GM12891 (cell line): ENCODE measurements at places on chromosomes 11 and 22.

DNA sequence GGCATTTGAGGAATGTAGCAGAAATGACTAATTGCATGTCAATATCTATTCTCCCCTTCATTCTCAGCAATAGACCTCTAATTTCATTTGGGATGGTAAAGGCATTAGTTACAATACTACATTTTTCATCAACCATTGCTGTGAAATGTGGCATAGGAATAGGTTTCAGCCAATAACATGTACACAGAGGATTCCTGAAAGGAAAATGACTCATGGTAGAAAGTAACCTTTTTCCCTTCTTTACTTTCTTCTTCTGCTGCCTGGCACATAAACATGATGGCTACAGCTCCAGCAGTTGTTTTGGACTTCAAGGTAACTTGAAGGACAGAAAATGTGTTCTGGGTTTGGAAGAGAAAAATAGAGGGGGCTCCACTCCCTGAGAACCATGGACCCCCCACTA, 231.8 kb upstream of the CTSC start:
- no peak for DNase-seq

- no peak for DNase-seq
Observed at GRCh38 chr11:123093739-123094138, 31.8 kb upstream of the HSPA8 start.

DNA sequence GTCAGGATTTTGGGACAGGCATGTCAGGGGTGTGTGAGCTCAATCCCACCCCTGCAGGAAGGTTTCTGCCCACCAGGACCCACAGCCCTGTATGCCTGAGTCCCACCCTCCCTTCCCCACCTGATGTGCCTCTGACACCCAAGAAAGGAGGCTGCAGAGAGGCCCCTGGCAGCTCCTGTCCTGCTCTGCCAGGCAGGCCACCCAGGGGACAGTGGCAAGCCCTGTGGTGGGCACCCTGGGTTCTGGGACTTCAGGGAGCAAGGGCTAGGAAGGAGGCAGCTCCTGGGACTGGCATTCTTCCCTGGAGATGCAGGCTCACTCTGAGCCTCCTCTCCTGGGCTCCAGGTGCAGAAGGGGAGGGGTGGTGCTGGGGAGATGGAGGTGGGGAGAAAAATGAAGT, 234.5 kb upstream of the B3GAT1 start:
- DNase-seq = no peak

DNA sequence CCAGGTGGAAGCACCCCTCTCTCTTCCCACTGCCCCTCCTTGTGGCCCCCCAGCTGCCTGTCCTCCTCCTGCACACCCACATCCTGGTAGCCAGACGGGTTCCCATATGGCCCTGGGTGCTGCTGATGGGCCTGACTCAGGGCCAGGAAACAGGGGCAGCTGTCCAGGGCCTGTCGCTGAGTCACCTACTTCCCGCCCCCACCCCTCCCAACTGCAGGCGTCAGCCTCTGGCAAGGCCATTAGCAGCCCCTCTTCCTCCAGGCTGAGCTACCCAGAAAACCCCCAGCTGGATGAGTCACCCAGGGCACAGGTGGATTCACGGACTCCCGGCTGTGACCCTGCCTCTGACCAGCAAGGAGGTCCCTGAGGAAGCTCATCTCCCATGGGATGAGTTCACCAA, 6.9 kb upstream of the GAL start:
- DNase-seq = no peak

- no peak for DNase-seq
Observed at GRCh38 chr11:125603207-125603606, 10.6 kb downstream of the STT3A start.

GRCh38 chr11:27646051-27646818, 54.0 kb downstream of the BDNF start:
- no peak for DNase-seq

GRCh38 chr11:94595076-94595475, 27.9 kb downstream of the PIWIL4 start:
- DNase-seq = no peak

- DNase-seq = peak; percentile 73
Observed at GRCh38 chr11:66543263-66544107, 2.4 kb downstream of the ZDHHC24 start.

GRCh38 chr11:131723088-131723487, 352.7 kb downstream of the NTM start:
- DNase-seq = no peak

DNA sequence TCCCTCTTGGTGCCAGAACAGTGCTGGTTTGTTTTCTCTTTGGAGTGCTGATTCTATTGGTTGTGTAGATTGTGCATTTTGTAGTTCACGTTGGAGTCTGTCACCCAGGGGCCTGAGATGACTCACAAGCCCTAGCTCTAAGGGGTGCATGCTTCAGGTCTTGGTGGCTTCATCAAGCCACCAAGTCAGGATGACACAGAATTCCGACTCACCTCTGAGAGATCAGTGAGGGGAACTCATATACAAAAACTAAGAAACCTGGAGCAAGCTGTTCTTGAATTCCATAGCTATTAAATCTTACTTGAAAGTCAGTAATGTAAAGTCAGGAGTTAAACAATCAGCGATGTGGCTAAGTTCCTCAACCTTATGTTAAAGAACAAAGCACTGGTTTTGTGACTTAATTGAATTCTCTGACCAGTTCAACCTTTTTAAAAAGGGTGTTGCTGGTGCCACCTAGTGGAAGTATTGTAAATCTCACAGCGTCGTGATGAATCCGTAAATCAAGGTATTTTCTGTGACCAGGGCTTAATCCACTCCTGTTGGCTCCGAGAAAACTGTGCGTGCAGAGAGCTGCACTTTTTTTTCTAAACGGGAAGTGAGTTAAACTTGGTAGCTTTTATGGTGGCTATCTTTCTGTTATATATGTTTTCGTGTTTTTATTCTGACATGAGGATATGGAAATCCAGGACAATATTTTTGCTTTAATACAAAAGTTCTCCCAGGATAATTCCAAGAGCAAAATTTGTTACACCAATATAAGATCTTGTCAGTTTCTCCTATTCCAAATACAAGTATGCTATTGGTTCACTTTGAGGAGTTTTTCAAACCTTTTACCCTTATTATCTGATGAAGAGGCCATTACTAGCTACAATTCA, 14.6 kb downstream of the MMP13 start:
- peak; percentile 20 for DNase-seq

GRCh38 chr22:44710474-44711240, 8.7 kb downstream of the PRR5 start:
- DNase-seq = no peak

DNA sequence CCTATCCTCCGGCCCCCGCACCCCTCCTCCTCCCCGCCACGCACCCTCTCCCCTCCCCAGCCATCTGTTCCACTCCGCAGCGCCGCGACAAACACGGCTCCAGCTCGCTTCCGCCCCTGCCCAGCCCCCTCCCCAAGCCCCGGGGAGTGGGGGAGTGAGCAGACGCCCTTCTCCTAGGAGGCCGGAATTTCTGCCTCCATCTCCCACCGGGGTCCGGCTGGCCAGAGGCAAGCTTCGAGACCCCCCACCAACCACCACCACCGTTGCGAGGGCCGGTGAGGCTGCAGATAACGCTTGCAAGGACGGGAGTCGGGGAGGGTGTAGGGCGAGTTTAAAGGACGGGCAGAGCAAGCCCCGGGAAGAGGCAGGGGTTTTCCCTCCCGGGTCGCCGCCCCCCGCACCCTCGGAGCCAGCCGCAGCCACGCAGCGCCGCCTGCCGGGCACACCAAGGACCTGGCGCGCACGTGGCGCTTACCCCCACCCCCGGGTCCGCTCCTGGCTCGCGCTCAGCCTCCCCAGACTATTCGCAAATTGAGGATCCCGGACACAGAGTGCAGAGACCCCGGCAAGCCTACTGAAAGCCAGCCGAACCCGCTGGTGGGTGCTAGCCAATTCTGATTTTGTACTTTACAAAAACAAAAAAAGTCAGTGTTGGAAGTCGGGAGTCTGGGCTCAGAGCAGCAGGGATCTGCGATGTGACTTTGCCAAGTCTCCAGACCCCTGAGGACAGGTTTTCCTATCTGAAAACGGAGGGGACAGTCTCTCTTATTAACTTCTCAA, 22.6 kb downstream of the RTN4RL2 start:
- peak; percentile 75 for DNase-seq

GRCh38 chr11:68601147-68601546, 83.2 kb upstream of the GAL start:
- DNase-seq = no peak

GRCh38 chr22:22397292-22397870, 111.2 kb downstream of the ZNF280B start:
- no peak for DNase-seq

- no peak for DNase-seq
Observed at GRCh38 chr11:17633987-17634775, 85.2 kb upstream of the MYOD1 start.

GRCh38 chr11:16902182-16902581, 112.0 kb downstream of the PLEKHA7 start:
- no peak for DNase-seq

DNA sequence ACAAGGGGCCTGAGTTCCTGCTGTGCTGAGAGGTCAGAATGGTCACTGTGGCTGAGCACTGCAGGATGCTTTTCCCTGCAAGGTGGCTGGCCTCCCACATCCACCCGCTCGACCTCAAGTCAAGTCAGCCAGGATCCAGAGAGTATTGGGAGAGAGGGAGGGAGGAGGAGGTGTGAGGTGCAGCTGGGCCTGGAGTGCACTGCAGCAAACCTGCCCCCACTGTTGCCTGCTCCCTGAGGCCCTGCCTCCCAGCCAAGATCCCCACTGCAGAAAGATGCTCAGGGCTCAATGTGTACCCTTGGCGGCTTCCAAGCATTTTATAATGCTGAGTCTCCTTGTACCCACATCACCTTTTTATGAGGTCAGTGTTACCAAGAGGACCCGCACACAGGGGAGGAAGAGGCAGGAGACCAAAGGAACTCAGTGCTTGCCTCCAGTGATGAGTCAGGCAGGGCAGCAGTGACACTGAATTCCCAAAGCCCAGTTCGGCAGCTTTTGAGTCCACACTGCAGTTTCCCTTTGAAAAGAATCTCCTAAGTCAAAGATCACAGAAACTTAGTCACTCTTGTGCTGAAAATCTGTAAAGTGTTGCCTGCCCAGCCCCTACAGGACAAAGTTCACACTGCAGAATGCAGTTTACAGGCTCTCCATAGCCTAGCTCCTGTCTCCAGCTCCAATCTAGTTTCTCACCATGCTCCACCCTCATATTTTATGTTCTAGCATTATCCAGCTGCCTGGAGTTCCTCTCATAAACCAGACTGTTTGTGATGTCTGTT, 3.1 kb downstream of the ENDOD1 start:
- DNase-seq = no peak

GRCh38 chr22:34760276-34761008, 305.5 kb upstream of the ISX start:
- no peak for DNase-seq

GRCh38 chr22:35191412-35191811, 65.9 kb upstream of the HMGXB4 start:
- DNase-seq = no peak

- DNase-seq = no peak
Observed at GRCh38 chr22:40428796-40429195, 58.4 kb downstream of the SGSM3 start.

GRCh38 chr22:46068181-46068592, 82.1 kb upstream of the PPARA start:
- DNase-seq = no peak

- no peak for DNase-seq
Observed at GRCh38 chr11:11898648-11899047, 56.9 kb downstream of the USP47 start.

- peak; percentile 41 for DNase-seq
Observed at GRCh38 chr11:124799348-124800225, 619 bp downstream of the MSANTD2 start.

- DNase-seq = no peak
Observed at GRCh38 chr22:35071784-35072183, 5.8 kb downstream of the ISX start.

DNA sequence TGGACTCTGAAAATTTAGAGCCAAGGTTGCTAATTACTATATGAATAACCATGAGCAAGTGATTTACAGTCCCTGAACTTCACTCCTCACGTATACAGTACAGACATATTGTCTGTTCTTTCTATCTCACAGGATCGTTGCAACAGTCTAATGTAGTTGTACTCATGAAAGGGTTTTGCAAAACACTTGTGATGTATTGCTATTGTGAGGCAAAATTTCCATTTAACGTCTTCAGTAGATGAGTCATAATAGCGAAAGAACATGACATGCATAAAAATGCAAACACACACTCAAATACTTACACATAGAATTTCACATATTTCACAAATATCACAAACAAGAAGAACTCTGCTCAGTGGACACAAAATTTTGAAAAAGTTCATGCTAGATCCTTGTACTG, 134.6 kb upstream of the TRPC6 start:
- no peak for DNase-seq

GRCh38 chr22:28464127-28464526, 215.5 kb downstream of the TTC28 start:
- DNase-seq = no peak

DNA sequence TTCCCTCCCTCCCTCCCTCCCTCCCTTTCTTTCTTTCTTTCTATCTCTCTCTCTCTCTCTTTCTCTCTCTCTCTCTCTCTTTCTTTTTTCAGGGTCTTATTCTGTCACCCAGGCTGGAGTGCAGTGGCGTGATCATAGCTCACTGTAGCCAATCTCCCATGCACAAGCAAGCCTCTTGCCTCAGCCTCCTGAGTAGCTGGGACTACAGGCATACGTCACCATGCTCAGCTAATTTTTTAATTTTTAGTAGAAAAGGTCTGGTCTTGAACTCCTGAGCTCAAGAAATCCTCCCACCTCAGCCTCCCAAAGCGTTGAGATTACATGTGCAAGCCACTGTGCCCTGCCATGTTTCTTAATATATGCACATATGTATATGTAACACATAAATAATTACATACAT, 19.0 kb downstream of the TSKU start:
- DNase-seq = no peak

- DNase-seq = peak; percentile 42
Observed at GRCh38 chr11:66081505-66081904, 11.4 kb downstream of the PACS1 start.

DNA sequence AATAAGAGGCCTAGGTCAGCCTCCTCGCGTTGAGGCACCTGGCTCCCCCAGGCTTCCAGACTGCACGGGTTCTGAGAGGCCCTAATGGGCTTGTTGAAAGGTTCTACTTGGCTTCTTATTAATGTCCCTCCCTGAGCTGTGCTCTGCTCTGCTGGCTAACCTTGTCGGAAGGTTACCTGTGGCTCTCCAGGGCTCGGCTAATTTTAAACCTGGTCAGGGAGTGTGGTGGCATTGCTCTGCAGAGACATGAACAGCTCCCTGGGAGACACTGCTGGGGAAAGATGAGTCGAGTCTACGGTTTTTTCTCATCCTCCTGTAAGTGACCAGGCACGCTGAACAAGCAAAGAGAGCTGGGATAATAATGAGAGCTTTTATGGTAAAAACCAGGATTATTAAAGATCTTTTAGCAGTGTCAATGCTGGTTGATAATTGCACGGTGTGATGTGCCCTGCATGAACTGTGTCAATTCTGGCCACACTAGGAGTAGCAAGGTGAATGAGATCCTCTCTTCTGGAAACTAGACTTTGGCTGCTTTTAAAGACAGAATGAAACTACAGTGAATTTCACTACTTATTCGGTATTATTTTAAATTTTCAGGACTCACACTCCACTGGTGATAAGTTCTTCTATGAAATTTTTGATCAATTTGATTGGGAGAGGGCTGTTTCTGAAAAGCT, 70.7 kb downstream of the TEAD1 start:
- no peak for DNase-seq
